Upper lobe of right lung (tissue), 1 donor: ENCODE measurements at places on chromosomes 3 and 15.

DNA sequence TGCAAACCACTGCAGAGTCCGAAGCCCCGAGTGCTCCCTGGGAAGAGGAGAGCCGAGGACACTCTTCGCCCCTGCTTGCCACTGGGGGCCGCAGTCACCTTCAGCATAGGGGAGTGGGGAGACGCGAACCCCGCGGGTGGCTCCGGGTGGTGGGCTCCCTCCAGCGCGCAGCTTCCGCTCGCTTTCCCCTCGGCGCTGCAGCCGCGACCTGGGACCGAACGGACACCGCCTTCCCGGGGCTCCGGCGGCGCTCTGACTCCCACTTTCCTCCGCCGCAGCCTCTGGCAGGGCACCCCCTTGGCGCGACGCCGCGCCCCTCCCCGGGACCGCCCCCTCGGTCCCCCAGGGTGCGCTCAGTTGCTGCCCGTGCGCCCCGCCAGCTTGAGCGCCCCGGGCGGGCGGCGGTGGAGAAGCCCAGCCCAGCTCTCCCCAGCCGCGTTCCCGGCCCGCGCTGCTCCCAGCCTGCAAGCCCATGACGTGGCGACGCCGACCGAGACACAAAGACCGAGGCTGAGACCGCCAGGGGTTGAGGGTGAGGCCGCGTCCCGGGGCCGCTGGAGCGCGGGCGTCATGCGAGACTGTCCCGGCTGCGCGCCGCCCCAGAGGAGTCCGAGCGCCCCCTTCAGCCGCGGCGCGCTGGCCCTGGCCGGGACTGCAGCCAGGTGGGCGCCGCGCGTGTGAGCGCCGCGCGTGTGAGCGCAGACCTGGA, at the start of gene MINAR1:
MINAR1 (plus strand) TSS at position 701 of the 709 bp plus-strand sequence. CDS start 23,812 bp downstream, outside the sequence.
- no peak for DNase-seq

DNA sequence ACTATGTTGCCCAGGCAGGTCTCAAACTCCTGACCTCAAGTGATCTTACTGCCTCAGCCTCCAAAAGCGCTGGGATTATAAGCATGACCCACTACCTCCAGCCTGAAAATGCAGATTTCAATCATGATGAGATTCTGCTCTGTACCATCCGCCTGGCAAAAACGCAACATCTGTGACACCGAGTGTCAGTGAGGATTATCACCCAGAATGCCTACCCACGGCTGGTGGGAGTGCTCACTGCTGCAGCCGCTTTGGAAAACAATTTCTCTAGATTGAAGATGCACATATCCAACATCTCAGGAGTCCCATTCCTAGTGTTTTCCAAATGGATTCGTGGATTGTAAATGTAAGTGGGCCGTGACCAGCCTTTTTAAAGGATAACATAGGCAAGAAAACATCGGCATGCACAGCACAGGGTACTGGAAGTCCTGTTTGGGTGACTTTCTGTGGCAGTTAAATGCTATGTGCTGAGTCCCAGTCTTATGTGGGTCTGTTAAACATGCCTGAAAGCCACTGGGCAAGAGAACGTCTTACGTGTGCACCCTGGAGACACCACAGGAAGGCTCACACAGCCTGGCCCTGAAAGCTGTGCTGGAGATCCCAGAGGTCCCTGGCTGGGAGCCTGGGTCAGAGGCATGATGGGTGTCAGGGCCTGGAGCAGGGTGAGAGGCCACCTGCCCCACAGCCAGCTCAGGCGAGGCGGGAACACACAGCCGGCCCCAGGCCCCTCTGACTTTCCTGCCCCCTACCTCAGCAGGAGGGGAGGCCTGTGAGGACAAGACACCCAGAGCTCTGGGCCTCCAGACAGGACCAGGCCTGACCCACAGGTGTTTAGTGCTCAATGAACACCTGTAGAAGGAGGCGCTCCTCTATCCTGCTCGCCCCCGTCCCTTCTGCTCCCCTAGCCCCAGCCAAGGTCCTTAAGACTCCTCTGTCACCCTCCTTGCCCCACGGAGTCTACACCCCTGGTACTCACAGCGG, 918 bp downstream of the PRSS50 start:
- DNase-seq: peak; percentile 49

DNA sequence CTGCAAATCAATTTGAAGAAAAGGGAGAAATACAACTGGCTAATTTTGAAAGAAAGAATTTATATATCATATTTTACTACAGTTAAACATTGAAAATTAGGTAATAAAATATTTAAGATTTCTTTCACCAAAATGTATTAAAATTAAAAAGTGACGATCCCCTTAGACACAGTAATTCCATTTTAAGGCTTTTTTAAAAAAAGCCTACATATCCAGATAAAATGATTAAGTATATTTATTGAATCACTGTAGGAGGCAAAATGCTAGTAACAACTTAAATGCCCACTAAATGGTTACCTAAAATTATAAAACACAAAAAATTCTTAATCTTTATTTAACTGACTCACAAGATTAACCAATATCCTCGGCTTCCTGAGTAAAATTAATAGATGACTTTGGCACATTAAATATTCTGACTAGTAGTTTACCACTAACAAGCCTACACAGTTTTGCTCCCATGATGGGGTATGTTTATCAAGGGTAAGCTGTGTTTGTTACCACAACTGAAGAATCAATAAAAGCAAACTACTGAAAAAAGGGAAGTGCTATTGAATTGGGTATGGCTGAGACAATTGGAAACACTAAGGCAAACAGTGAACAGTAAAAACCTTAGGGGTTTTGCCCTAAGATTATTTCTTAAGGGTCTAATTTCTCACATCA, 28.4 kb downstream of the ANKRD28 start:
- DNase-seq: no peak

- no peak for DNase-seq
These were observed 112.6 kb downstream of the FNDC3B start for GRCh38 chr3:172151651-172152649.

DNA sequence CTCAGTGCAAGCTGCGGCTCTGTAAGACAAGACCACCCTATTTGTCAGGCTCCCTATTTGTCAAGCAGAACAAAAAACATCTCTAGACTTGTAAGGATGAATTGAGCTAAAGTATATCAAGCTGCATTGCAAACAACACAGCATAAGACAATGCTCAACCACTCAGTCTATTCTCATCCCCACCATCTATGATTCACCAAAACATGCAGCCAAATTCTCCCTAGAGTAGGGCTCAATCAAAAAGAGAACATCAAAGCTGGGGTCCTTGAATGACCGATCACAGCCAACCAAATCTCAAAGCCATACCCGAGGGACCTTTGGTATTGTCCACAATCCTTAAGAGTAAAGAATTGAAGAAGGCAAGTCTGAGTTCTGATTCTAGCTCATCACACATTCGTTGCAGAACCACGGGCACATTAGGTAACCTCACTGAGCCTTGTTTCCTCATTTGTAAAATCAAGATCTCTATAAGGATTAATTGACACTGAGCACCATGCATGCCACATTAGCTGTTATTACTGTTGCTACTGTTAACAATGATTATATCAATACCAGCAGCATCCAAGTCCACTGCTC, 31.2 kb downstream of the RFTN1 start:
- DNase-seq: no peak
